ENCODE measurements at places on chromosomes 2 and 18.

DNA sequence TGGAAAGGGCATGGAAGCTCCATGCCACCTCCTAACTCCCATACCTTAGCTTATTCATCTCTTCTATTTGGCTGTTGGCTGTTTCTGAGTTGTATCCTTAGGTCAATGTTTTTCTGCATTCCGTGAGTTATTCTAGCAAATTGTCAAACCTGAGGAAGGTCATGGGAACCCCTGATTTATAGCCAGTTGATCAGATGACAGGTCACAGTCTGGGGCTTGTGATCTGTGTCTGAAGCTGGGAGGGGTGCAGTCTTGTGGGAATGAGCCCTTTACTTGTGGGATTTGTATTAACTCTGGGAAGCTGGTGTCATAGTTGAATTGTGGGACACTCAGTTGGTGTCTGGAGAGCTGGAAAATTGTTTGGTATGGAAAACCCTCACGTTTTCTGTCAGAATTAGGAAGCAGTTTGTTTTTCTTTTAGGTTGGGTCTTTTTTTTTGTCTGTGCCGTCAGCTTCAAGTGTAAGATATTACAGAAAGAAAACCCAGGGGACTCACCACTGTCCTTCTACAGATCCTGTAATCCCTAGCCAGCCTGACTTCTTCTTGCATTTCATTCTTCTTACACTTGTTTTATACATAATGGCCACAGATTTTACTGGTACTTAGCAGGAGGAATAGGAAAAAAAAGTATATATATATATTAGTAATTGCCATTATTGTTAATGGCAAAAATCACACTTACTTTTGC, 137.9 kb downstream of the LRRTM1 start:
- no peak for DNase-seq

DNA sequence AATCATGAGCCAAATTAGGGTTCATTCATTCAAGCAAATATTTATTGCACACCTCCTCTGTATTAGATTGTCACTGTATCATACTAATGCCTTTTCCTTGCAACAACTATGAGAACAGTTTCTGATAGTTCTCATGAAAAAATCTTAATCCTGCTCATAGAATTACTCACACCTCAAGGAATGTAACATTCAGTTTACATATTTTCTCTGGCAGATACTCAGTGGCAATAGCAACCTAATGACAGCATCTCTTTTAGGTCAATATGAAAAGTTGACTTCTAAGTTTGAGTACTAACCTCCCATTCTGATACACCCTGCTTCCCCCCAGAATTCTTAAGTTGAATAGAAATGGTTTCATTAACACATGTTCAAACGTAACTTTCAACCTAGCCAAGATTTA, 132.0 kb downstream of the VWC2L start:
- no peak for DNase-seq

- DNase-seq = no peak
Measured at GRCh38 chr2:73448856-73449255, 63.2 kb downstream of the ALMS1 start.

GRCh38 chr2:149799013-149799705, 211.6 kb upstream of the MMADHC start:
- no peak for DNase-seq

DNA sequence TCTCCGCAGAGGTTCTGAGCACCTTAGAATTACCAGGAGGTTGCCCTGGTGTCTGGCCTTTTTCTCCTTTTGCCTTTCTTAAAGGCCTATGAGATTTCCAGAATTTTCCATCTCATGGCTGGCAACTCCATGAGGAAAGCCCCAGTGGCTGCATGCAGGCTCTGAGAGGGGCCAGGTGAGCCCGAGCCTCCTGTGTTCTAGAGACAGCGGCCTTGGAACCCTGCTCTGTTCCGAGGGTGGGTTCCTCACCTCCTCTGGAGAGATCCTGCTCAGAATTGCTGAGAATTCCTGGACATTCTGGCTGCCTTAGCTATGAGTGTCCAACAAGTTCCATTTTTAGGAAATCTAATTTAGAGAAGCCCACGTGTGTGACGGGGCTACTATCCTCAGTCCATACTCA, 35.7 kb upstream of the HPCAL1 start:
- DNase-seq = no peak

- no peak for DNase-seq
Measured at GRCh38 chr2:115484486-115484885, 1042.0 kb downstream of the DPP10 start.

- DNase-seq = no peak
Measured at GRCh38 chr2:58913082-58913726, 672.1 kb upstream of the FANCL start.

DNA sequence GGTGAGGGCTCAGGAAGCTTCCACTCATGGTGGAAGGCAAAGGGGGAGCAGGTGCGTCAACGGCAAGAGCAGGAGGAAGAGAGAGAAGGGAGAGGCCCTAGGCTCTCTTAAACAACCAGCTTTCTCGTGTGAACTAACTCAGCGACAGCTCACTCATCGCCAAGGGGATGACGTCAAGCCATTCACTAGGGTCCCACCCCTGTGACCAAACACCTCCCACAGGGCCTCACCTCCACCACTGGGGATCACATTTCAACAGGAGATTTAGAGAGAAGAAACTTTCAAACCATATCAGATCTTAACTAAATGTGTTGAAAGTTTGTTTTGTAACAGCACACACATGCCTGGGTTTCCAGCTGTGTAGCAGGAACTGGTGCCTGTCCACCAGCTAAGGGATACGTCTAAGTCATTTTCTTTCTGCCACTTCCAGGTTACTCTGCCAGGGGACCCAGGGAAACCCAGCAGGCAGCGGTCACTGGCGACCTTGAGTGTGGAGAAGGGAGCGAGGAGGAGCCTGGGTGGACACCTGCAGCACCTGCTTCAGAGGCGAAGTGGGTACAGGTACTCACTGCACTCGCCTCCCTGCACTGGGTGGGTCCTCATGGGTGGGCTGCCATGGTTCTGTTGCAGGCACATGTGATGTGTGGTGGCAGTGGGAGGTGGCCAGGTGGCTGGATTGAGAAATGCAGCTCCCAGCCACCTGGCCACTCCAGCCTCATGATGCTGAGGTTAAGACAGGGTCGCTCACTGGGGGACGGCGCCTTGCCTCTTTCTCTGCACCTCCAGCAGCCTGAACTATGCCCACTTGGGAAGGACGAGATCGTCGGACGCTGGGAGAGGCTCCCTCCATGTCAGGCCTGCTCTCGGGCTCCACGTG, 8.4 kb upstream of the GPC1 start:
- DNase-seq = no peak

DNA sequence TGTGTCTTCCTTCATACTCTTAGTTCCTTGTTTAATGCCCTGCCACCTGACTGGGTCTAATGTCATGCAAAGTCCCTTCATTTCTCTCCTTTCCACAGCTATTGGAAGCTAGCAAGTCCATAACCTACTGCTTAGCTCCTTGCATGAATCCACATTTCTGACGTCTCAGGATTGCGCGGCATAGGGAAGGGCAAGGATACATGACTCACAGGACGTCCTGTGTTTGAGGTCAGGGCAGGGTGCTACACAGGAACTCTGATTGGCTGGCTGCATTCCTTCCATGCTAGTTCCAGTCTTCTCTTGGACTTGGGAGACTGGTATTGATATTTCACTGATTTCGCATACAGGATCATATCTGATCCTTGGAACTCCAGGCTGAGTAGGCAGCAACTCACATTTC, 137.9 kb downstream of the CDH2 start:
- DNase-seq = no peak

GRCh38 chr2:39144416-39144815, 23.6 kb upstream of the SOS1 start:
- DNase-seq = no peak

Data from stimulated activated CD8-positive, alpha-beta memory T cell treated with anti-CD3 and anti-CD28 coated beads, Interleukin-7, amount 100 ng/mL, for 1 hour (primary cell).